ENCODE measurements at places on chromosomes 11 and 22.

GRCh38 chr11:65903715-65904114, 3.5 kb upstream of the FOSL1 start:
- H3K27ac ChIP-seq, result no peak overlapping the region
- H3K36me3 ChIP-seq, result no peaks in the 10 kb centered on the region
- peaks cover 28% of the 10 kb centered on the region for H3K4me1 ChIP-seq
- peaks cover 9% of the 10 kb centered on the region for H3K27me3 ChIP-seq

GRCh38 chr22:21943571-21944448, 8.8 kb downstream of the PPM1F start:
- H3K4me3 ChIP-seq, result no peak overlapping the region

GRCh38 chr11:27868226-27868625, 168.0 kb upstream of the BDNF start:
- H3K27me3 ChIP-seq, result no peaks in the 10 kb centered on the region
- no peaks in the 10 kb centered on the region for H3K4me1 ChIP-seq

DNA sequence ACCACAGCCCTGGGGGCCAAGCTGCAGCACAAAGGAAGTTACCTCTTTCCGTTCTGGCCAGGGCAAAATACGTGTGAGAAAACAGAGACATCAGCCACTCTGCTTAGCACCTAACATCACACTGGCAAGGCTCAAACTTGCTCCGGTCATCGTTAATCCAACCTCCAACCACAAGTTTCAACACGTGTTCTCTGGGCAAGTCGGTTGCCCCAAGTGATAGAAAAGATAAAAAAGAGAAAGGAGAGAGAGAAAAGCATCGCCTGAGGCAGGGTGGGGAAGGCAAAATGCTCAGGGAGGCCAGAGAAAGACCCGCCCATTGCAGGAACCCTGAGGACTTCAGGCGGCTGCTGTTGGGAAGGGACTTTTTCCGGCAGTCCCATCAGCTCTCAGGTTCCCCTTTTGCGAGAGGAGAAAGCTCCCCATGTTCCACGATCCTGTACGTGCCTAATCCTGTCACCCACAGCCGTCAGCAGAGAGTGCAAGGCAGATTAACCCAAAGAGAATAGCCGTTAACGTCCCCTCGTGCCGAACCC, 18.5 kb upstream of the B4GALNT4 start:
- DNase-seq, result no peak
- peak overlapping the region; percentile 50 for H3K27ac ChIP-seq

DNA sequence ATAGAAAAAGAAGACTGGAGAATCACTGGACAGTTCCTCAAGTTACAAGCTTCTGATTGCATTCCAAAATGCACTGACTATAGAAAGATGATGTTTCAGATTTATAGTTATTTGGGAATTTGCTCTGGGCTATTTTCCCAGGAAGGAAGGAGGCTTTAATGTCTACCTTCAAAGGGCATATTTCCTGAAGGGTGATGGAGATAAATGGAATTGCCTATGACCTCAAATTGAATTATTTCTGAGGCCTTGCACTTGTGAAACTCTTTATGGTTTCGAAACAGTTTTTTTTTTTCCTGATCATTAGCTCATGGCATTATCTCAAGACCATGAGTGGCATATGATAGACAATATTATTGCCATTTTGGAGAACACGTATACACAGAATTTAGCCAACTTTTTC, 333.9 kb downstream of the METTL15 start:
- H3K27me3 ChIP-seq, result no peaks in the 10 kb centered on the region
- no peak overlapping the region for H3K27ac ChIP-seq

DNA sequence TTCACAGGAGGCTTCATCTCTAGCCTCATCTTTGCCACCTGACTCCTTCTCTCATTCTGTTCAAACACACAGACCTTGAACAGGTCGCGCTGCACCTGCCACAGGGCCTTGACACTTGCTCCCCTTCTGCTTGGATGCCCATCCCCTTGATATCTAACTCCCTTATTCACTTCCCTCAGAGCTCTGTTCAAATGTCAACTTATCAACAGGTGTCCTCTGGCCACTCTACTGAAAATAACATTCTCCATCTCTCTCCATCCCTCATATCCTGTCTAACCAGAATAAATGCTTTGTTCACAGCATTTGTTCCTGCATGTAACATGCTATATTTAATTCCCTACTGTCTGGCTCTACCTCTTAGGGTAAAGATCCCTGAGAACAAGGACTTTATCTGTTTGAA, 67.2 kb upstream of the DRD2 start:
- H3K4me1 ChIP-seq, result no peaks in the 10 kb centered on the region
- no peak overlapping the region for H3K4me3 ChIP-seq
- H3K27ac ChIP-seq, result no peak overlapping the region

DNA sequence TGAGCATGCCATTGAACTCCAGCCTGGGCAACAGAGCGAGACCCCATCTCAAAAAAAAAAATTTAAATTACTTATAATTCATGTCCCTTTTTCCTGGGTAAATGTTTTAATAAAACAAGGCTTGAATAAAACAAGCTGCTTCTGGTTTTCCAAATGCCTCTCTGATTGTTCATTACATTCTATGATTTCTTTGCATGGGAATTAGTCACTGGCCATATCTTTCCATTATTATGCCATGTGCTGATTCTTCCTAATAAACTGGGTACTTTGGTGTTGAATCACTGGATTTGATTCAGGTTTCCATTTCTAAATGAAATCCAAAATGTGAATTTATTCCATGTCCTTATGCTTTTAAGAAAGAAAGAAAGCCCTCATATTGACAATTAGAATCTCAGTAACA, 42.6 kb downstream of the ZNF215 start:
- H3K4me3 ChIP-seq, result no peak overlapping the region
- no peak overlapping the region for H3K27ac ChIP-seq
- H3K36me3 ChIP-seq, result no peaks in the 10 kb centered on the region
- DNase-seq, result no peak

DNA sequence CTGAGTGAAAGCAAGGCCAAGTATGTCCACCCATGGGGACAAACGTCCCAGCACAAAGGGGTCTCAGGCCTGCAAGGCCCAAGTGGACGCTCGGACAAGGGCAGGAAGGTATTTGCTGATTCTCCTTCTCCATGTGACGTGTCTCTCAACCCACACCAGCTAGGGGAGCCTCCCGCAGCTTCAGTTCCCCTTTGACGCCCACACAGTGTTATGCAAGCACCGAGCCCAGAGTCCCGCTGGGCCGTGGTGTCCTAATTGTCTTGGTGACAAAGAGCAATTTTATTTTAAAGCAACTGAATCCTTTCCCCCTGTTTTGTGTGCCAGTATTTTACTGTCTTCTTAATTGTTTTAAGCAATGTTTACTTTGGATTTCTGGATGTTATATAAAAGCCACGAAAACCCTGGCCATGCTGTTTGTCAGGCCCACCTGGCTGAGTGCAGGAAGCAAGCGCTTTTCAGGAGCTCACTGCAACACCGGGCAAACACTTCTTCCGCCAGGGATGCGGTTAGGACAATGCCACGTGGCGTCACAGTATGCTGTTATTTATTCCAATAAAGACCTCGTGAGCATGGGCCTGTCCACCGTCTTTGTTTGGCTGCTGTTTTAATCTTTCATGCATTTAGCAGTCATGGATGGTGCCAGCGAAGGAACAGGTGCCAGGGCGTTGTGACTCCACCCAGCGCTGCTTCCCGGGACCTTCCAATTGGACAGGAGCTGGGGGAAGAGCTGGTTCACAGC, 8.2 kb upstream of the PARVG start:
- DNase-seq, result no peak
- H3K27me3 ChIP-seq, result peaks cover 4% of the 10 kb centered on the region
- H3K27ac ChIP-seq, result no peak overlapping the region

DNA sequence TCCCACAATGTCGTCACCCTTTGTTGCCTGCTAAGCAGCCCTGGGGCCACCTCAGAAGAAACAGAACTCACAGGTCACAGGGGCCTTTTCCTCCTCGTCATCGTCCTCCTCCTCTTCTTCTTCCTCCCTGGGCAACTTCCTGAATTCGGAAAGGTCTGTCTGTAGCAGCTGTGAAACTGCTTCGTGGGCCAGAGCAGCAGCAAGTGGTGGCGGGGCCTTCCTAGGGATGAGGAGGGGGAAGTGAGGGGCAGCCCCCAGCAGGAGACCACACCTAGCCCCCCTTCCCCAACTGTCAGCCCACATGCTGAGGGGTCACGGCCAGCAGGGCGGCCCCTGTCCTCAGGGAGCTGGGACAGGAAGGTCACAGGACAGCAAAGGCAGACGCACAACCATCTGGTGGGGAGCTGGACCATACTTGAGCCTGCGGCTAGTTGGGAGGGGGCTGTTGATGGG, 13.2 kb downstream of the PPM1F start:
- no peak overlapping the region for H3K27ac ChIP-seq
- no peak overlapping the region for H3K4me3 ChIP-seq
- DNase-seq, result no peak
- H3K36me3 ChIP-seq, result no peaks in the 10 kb centered on the region
- H3K27me3 ChIP-seq, result no peaks in the 10 kb centered on the region

DNA sequence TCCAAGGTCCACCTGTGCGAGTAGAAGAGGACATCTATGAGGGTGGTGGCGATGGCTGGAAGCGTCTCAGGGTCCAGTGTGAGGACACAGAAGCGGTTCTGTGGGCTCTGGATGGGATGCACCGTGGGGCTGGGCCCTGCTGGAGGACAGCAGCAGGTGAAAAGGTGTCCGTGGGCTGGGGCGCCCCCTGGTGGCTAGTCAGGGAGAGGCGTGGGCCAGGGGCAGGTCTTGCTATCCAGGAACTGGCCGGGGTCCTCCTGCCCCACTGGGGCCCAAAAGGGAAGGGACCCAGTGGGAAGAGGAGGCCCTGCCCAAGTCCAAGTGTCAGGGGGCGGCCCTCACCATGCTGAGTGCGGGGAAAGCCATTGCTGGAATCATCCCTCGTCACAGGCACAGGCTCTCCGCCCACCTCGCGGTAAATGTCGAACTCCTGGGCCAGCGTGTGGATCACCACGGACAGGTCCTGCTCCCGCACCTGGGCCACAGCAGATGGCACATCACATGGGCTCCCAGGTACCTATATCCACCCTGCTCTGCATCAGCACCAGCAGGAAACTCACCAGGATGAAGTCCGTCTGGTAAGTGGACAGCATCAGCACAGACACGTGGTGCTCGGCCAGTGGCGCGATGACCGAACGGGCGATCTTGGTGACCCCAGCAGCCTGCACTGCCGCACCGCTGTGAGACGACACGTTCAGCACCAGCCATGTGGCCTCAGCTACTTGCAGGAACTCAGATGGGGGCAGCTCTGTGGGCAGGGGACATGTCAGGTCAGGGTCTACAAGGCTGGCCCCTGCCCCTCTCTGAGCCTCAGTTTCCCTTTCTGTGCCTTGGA, 2.3 kb downstream of the CASTOR1 start:
- H3K27me3 ChIP-seq, result no peaks in the 10 kb centered on the region
- H3K4me1 ChIP-seq, result peaks cover 85% of the 10 kb centered on the region
- peak overlapping the region; percentile 62 for H3K27ac ChIP-seq
- peaks cover 17% of the 10 kb centered on the region for H3K36me3 ChIP-seq

- H3K27ac ChIP-seq, result no peak overlapping the region
- H3K4me3 ChIP-seq, result no peak overlapping the region
- H3K36me3 ChIP-seq, result peaks cover 42% of the 10 kb centered on the region
- peaks cover 15% of the 10 kb centered on the region for H3K4me1 ChIP-seq
- no peak for DNase-seq
Measured at GRCh38 chr11:78304201-78304600, 113.4 kb downstream of the GAB2 start.

DNA sequence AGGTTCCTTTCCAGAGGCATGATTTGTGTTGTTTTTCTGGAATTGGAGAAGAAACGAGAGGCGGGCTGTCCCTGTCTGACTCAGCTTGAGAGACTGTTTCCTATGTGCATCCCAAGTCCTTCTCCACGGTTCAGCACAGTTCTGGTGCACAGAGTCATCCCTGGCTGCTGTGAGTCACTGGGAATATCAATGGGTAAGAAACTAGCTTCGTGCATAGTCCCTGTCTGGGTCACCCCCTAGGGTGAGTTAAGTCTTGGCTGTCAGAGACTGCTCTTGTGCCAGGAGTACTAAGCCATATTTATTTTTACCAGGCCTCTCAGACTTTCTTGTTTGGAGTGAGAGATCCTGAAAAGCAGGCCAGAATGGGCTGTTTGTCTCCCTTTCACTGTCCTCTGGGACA, 2.4 kb upstream of the LRP4 start:
- no peak for DNase-seq
- peaks cover 29% of the 10 kb centered on the region for H3K4me1 ChIP-seq
- peaks cover 4% of the 10 kb centered on the region for H3K36me3 ChIP-seq
- no peak overlapping the region for H3K4me3 ChIP-seq

GRCh38 chr11:95919514-95919913, 4.4 kb downstream of the MTMR2 start:
- H3K36me3 ChIP-seq, result peaks cover 7% of the 10 kb centered on the region
- DNase-seq, result no peak
- no peaks in the 10 kb centered on the region for H3K27me3 ChIP-seq
- peaks cover 18% of the 10 kb centered on the region for H3K4me1 ChIP-seq
- H3K27ac ChIP-seq, result no peak overlapping the region
- H3K4me3 ChIP-seq, result no peak overlapping the region

GRCh38 chr11:61071208-61071681, 31.0 kb upstream of the CD5 start:
- H3K27me3 ChIP-seq, result no peaks in the 10 kb centered on the region
- H3K4me3 ChIP-seq, result peak overlapping the region; percentile 40
- H3K27ac ChIP-seq, result peak overlapping the region; percentile 93
- peaks cover 45% of the 10 kb centered on the region for H3K36me3 ChIP-seq
- H3K4me1 ChIP-seq, result peaks cover 91% of the 10 kb centered on the region

DNA sequence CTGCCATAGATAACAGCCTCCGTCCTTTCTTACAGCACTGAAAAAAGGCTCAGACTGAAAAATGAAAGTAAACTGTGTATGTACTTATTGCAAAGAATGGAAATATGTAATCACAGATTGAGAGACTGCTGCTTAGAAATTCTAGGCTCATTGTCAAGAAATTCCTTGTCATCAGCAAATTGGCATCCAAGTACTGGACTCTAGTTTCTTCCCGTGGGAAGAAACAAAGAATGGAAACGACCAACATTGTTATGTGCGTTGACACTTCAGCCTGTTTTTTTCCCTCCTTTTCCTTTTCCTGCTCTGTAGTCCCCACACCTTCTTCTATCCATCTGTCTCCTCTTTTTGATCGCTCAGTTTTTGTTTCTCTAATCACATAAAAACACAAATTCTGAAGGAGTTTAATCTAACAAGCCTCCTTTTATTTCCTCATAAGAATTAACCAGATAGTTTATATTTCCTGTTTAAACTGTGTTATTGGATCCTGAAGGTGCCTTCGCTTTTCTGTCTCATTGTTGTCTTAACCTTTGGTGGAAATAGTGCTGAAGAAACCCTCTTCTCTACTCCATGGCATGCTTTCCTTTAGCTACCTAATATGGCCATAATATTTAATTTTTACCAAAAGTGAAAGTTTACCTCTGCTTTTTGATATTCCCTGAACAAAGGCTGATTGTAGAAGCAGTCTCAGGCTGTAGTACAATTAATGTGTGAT, 20.0 kb upstream of the CASP12 start:
- H3K36me3 ChIP-seq, result peaks cover 12% of the 10 kb centered on the region
- no peak for DNase-seq
- peaks cover 42% of the 10 kb centered on the region for H3K4me1 ChIP-seq
- H3K27ac ChIP-seq, result peak overlapping the region; percentile 74
- H3K27me3 ChIP-seq, result no peaks in the 10 kb centered on the region
- peak overlapping the region; percentile 83 for H3K4me3 ChIP-seq

All from activated CD4-positive, alpha-beta memory T cell treated with anti-CD3 and anti-CD28 coated beads, Interleukin-2, amount 10 ng/mL, durations not matched to agents 7 days and 5 days (primary cell).